ENCODE measurements at places on chromosomes 3 and 15.

GRCh38 chr15:69955240-69955894 is 142.3 kb downstream of the TLE3 start:
- DNase-seq, result no peak

DNA sequence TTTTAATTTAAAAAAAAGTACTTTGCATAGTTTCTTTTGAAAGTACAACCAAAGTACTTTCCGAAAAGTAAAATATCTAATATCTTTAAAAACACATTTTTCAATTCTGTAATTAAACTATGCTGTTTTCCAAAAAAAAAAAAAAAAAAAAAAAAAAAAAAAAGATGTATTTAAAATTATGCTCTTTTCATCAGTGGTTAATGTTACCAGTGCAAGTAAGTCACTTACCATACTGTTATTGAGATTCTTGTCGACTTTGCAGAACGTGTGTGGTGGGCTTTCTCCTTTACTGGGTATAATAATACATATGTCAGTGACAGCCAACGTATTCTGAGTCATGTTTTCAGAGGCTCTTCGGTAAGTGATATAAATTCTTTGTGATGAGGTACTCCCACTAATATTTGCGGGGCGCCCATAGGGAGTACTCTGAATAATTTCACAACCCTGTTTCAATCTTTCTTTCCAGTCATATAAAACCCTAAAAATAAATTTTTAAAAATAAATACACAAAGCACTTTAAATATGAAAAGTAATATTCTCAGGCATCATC is 39.9 kb downstream of the DENND4A start:
- DNase-seq, result no peak

GRCh38 chr15:26081758-26082220 is 218.7 kb upstream of the ATP10A start:
- no peak for DNase-seq

DNA sequence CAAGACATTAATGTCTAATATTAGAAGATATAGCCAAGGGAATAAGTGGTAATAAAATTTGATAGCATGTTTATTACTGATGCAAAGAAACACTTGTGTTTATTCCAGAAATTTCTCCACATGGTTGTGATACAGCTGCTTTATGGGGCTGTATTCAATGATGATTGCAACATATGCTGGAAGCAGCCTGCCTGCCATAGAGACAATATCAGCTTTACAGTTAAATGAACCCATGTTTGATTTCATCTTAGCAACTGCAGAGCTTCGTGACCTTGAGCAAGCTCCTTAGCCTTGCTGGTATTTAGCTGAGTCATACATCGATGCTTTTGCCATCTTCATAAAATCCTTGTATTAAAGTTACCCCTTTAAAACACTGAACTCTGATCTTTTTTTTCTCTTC is 168.1 kb upstream of the STAC start:
- no peak for DNase-seq

- DNase-seq, result no peak
Observed at GRCh38 chr15:78265752-78266224, 1.4 kb downstream of the DNAJA4 start.

GRCh38 chr3:193788189-193788991 is 195.4 kb downstream of the OPA1 start:
- no peak for DNase-seq

DNA sequence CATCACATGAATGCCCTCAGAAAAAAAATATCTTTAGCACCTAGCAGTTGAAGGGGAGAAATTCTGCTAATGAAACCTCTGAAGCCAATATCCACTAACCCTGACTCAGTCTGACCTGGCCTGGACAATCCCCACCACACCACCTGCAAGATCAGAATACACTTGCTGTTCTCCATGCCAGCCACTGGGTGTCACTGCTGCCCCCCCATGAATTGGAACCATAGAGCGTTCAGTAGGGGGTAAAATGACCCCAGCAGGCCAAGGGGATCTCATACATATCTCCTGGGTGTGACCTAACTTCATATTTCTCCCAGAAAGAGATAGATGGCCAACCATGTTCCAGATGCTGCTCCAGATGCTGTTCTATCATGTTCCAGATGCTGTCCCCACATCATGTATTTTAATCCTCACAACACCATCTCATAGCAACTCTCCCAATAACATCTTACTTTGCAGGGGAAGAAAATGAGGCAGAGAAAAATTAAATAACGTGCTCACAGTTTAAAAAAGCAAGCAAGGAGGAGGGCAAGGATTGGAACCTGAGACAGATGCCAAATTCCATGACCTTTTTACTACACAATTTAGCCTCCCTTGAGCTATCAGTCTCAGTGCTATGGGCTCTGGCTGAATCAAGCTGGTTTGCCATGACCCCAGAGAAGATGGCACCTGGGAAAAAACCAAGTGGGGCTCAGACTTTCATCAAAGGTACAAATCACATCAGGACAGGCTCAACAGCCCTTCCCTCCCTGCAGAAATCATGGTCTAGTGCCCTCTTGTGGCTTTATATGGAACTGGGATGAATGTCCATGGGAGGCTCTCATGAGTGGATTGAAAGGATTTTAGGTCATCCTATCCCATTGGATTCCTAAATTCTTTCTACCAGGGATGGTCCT is 12.4 kb downstream of the NTRK3 start:
- DNase-seq, result no peak

DNA sequence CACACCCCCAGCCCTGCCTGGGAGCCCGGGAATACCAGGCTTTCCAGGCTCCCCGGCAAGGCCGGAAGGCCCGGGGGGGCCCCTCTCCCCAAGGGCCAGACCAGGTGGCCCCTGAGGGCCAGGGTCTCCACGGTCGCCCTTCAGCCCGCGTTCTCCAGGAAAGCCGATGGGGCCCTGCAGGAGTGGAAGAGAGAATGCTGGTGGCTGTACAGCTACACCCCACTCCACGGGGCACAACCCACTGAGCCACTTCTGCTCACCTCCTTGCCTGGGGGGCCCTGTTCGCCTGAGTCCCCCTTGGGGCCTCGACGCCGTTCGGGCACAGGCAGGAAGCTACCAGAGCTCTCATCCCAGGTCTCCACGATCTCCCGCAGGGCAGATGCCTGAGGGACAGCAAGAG is 11.8 kb upstream of the UCN2 start:
- no peak for DNase-seq

DNA sequence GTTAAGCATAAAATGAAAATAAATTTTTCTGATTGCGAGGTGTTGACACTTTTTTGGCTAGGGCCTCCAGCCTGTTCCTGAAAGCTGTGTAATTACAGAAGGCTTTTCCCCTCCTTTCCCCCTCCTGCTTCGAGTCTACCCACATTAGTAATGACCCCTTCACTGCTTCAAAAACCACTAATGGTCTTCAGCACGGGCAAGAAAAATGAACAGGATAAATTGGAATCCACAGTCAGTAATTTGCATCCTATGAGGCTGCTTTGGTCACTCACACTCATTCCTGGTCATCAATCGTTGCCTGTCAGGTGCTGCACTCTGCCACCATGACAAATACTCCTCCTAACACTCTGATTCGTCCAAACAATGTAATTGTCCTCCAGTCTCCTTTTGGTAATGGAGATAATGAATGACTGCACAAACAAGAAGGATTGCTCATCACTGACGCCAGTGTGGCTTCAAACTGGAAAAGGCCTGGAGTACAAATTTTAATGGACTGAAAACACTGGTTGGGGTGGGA is 148.6 kb downstream of the MEIS2 start:
- no peak for DNase-seq

- no peak for DNase-seq
Observed at GRCh38 chr15:90334304-90334731, 17.8 kb upstream of the ZNF774 start.

GRCh38 chr3:118137778-118138177 is 896.9 kb downstream of the IGSF11 start:
- no peak for DNase-seq

- no peak for DNase-seq
Observed at GRCh38 chr3:195834675-195835583, 23.2 kb upstream of the MUC4 start.

GRCh38 chr3:123067689-123068600 is 1.1 kb downstream of the PDIA5 start:
- peak; percentile 11 for DNase-seq

DNA sequence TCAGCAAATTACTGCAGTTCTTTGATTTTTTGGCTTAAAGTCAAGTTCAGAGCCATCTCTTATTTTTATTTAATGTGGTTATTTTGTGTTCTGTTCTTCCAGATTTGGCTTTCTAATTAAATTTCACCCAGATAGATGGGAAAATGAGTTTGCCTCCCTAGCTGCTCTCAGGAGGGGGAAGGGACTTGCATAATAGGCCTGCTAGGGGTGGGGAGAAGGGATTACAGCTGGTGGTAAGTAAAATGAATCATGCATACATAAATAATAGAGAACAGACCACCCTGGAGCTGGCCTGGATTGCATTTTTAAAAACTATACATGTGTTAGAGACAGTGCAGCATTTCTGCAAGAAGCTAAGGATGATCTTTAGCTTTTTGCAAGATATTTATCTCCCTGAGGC is 3.9 kb upstream of the PXYLP1 start:
- no peak for DNase-seq

GRCh38 chr3:56839784-56840715 is 38.3 kb upstream of the ARHGEF3 start:
- DNase-seq, result no peak

DNA sequence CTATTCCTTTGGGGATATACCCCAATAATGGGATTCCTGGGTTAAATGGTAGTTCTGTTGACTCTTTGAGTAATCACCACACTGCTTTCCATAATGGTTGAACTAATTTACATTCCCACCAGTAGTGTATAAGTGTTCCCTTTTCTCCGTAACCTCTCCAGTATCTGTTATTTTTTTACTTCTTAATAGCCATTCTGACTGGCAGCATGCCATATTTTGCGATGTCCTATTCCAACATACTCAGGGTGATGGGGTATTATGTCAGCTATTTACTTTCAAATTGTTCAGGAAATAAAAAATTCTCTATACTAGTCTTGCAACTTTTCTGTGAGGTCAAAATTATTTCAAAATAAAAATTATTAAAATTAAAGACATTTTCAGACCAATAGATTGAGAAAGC is 9.1 kb upstream of the PARP14 start:
- DNase-seq, result no peak

DNA sequence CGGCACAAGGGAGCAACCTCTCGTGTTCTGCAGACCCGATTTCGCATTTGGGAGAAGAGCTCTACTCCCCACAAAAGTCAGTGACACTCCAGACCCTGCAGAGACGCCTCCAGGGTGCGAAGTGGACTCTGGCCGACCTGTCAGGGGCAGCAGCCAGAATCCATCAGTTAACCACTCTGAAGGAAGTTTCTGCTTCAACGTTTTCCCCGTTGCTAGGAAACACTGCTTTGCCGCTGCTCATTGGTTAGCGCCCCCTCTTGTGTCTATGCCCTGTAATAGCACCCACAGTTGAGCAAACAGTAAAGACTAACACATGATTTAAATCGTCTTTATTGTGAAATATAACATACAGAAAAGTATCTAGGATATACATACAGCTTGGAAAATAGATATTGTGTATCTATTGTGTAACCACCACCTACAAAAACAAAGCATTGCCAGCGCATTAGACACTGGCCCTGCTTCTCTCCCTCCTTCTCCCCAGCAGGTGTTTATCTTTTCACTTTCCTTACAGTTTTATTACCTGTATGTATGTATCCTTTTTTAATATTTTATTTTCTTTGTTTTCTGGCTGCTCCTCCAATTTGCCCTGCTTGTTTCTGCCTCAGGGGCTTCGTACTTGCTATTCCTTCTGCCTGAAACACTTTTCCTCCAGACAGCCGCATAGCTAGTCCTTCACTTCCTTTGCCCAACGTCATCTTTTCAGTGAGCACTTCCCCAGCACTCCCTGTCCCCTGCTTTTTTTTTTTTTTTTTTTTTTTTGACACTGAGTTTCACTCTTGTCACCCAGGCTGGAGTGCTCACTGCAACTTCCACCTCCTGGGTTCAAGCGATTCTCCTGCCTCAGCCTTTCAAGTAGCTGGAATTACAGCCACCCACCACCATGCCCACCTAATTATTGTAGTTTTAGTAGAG is 38.8 kb downstream of the TMEM40 start:
- DNase-seq, result peak; percentile 53

GRCh38 chr15:39180030-39180429 is 400.8 kb upstream of the THBS1 start:
- DNase-seq, result no peak

Measured in stimulated activated CD8-positive, alpha-beta memory T cell treated with anti-CD3 and anti-CD28 coated beads, Interleukin-15, amount 100 ng/mL, for 4 hours (primary cell).